Spleen (tissue), 13 donors: ENCODE measurements at places on chromosomes 6 and 20. TPM values are rescaled to one million over a fixed set of nuclear protein-coding genes. Genes with fewer than 3 reads are reported as not detected.

DNA sequence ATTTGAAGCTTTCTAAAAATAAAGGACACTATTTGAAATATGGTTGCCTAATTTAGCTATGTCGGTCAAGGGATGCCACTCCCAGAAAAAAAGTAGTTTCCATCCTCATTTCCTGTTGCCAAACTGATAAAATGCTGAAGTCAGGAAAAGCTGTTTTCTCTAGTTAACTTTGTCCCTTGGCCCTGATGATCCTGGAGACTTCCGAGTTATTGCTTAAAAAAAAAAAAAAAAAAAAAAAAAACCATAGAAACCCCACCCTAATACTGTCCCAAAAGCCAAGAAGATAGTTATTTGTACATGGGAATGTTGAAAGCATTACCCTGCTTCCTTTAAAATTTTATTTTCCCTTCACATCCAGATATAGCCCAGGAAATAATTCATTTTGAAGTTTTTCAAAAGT is 236.7 kb downstream of the SOD2 start:
- no peaks in the 10 kb centered on the region for H3K4me1 ChIP-seq
- no peaks in the 10 kb centered on the region for H3K27me3 ChIP-seq
- DNase-seq: no peak
- no peaks in the 10 kb centered on the region for H3K36me3 ChIP-seq

DNA sequence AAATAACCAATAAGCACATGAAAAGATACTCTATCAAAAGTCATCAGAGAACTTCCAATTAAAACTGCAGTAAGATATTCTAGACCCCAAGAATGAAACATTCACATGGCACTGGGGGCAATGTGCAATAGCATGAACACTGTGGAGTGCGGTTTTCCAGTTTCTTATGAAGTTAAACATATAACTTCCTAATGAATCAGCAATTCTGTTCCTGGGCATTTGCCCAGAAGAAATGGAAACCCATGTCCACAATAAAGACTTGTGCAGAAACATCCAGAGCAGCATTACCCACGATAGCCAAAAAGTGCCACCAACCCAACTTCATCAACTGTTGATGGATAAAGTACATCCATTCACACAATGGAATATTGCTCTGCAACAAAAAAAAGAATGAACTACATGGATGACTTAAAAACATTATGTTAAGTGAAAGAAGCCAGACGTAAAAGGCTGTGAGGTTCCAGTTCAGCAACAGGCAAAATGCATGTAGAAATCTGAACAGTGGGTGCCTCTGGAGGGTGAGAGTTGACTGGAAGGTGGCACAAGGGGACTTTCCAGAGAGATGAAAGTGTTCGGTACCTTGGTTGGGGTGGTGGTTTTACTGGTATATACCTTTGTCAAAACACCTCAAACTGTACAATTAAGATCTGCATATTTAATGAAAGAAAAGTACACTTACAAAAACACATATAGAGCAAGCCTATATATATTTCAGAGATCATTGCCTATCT is 207.2 kb upstream of the ECI2 start:
- H3K27ac ChIP-seq: no peak overlapping the region
- no peak for DNase-seq
- no peak overlapping the region for H3K4me3 ChIP-seq
- H3K4me1 ChIP-seq: no peaks in the 10 kb centered on the region

The ENPP3 gene
- total RNA-seq: 0.60 TPM

The SLC32A1 gene
- total RNA-seq: not detected

GRCh38 chr6:1416820-1417219 is 27.4 kb downstream of the FOXF2 start:
- no peaks in the 10 kb centered on the region for H3K4me1 ChIP-seq
- H3K4me3 ChIP-seq: no peak overlapping the region
- no peak for DNase-seq
- no peaks in the 10 kb centered on the region for H3K27me3 ChIP-seq

The RAB44 gene
- total RNA-seq: 2.1 TPM
